ENCODE measurements at places on chromosomes 5 and 9.

- no peak for DNase-seq
Observed at GRCh38 chr5:111742177-111742994, 14.6 kb downstream of the NREP start.

GRCh38 chr5:111326551-111326950 is 102.4 kb downstream of the CAMK4 start:
- no peak for DNase-seq

GRCh38 chr5:104052558-104053352 is 490.2 kb upstream of the NUDT12 start:
- DNase-seq: no peak

- no peak for DNase-seq
Observed at GRCh38 chr9:16598316-16598715, 272.2 kb downstream of the BNC2 start.

DNA sequence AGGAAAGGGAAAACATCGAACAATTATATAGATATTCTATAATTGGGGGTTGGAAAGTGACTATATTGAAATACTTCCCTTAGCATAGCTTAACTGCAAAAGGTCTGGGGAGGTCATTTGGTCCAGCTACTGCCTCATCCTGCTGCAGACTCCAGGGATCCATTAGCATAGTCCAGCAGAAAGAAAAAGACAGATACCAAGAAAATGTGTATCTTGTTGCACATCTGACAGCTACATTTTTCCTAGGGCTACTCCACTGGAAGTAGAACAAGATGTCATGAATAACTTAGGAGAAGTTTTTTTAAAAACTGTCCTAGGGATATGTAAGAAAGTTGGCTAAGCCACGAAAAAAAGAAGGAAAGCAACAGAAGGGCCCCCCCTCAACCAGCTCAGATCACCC is 92.9 kb upstream of the SLC30A5 start:
- no peak for DNase-seq

DNA sequence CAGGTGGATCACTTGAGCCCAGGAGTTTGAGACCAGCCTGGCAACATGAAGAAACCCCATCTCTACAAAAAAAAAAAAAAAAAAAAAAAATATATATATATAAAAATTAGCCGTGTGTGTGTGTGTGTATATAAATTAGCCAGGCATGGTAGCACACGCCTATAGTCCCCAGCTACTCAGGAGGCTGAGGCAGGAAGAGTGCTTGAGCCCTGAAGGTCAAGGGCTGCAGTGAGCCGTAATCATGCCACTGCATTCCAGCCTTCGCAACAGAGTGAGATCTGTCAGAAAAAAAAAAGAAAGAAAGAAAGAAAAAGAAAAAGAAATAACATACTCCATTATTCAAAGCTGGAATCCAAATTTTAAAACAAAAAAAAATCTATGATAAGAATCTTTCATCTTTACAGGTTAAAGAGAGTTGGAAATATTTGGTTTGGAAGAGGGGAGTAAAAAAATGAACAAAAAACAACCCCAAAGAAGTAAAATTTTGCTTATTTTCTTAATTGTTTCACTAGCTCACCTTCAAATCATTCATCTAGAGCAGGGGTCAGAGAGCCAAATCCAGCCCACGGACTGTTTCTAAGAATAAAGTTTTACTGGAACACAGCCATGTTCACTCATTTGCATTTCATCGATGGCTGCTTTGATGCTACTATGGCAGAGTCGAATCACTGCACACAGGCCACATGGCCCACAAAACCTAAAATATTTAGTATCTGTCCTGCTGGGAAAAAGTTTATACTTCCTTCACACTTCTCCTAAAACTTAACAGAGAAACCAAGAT is 109.9 kb downstream of the DROSHA start:
- DNase-seq: no peak

GRCh38 chr9:119986713-119987112 is 593.3 kb downstream of the CDK5RAP2 start:
- no peak for DNase-seq

DNA sequence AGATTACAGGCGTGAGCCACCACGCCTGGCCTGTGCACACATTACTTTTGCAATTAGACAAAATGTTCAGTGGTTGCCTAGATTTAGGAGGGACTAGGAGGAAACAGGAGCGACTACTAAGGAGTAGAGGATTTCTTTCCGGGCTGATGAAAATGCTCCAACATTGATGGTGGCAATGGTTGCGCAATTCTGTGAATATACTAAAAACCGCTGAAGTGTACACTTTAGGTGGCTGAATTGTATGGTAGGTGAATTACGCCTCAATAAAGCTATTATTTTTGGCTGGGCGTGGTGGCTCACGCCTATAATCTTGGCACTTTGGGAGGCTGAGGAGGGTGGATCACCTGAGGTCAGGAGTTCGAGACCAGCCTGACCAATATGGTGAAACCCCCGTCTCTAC is 46.8 kb upstream of the STXBP1 start:
- no peak for DNase-seq

DNA sequence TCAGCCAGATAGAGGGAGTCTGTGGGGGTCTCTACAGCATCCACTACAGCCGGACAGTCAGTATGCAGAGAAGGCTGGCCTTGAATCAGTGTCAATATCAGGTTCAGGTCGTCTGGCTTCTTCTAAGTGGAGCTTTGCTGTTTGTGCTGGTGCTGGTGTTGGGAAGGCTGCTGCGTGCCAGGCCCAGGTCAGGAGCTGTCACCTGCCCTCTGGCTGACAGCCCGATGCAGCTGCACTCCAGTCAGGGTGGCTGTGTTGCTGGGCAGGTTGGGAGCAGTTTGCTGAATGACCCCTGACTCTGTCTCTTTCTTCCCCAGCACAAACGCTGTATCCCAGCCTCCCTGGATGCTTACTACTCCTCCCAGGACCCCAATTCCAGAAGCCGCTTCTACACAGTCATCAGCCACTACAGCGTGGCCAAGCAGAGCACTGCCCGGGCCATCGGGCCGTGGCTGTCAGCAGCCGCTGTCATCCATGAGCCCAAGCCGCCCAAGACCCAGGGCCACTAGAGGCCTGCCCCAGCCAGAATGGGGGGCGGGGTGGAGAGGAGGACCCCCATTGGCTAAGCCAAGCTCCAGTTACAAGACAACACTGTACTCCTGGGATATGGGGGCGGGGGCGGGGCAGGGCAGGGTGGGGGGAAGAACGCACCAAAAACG is 61.6 kb downstream of the NSG2 start:
- no peak for DNase-seq
